Fibroblast of skin of scalp (primary cell): ENCODE measurements at places on chromosomes 1 and 21.

DNA sequence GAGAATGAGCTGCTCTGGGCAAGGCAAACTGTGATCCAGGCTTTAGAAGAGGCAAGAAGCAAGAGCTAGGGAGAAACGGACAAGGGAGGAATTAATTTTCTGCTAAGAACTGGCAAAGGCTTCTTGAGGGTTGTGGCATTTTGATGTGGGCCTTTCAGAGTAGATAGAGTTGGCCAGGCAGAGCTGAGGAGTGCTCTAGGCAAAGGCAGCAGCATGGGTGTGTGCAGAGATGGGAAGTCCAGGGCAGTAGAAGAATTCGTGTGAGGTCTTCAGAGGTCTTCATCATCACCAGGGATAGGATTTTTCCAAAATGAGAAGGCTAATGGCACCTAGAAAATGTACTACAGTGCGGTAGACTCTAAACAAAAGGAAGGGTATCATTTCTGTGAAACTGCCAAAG lies 237.8 kb downstream of the LTN1 start:
- DNase-seq: no peak

- DNase-seq: no peak
Measured at GRCh38 chr21:33286076-33286475, 19.9 kb downstream of the IL10RB start.

- peak; percentile 86 for DNase-seq
Measured at GRCh38 chr1:145690587-145691558, 16.3 kb downstream of the PDZK1 start.

GRCh38 chr1:194052514-194053338 lies 866.3 kb upstream of the B3GALT2 start:
- DNase-seq: no peak
